Mammary microvascular endothelial cell (primary cell): ENCODE measurements at places on chromosomes 1 and 21. TPM values are rescaled to one million over a fixed set of nuclear protein-coding genes. Genes with fewer than 3 reads are reported as not detected.

Gene RGS18
- total RNA-seq, result not detected in 2 replicates

Gene SLC22A15
- not detected in 2 replicates for total RNA-seq

Gene MROH9
- not detected in 2 replicates for total RNA-seq

Gene CHI3L2
- not detected in 2 replicates for total RNA-seq

Gene ENTREP3
- total RNA-seq, result 15.2 and 15.3 TPM in 2 replicates

Gene MRPL24
- 72.9 and 112 TPM in 2 replicates for total RNA-seq

Gene CRP
- total RNA-seq, result not detected in 2 replicates

Gene CFHR4
- not detected in 2 replicates for total RNA-seq

Gene DMBX1
- total RNA-seq, result not detected in 2 replicates
